Pancreas (tissue), 10 donors: ENCODE measurements at places on chromosomes 4 and X. TPM values are rescaled to one million over a fixed set of nuclear protein-coding genes. Genes with fewer than 3 reads are reported as not detected.

The IL1RAPL1 gene
- total RNA-seq = 0.09 TPM

The PDCL2 gene
- not detected for total RNA-seq

The RENBP gene
- total RNA-seq = 1.1 TPM

The PACRGL gene
- 4.7 TPM for total RNA-seq

The HELT gene
- total RNA-seq = not detected

The GLUD2 gene
- total RNA-seq = 1.1 TPM

The DCAF8L2 gene
- total RNA-seq = not detected

The CLNK gene
- not detected for total RNA-seq

The NAT8L gene
- 3.3 TPM for total RNA-seq

The NXF2 gene
- total RNA-seq = not detected

The VEGFD gene
- total RNA-seq = 0.24 TPM

The ZFYVE28 gene
- 7.5 TPM for total RNA-seq

The AKAP14 gene
- total RNA-seq = not detected

The CFAP97 gene
- 11.8 TPM for total RNA-seq

The SATL1 gene
- total RNA-seq = not detected

The SPATA4 gene
- not detected for total RNA-seq

The IGFBP7 gene
- 92.0 TPM for total RNA-seq

The RGN gene
- 11.2 TPM for total RNA-seq

The UGT2A1 gene
- total RNA-seq = not detected

The CXCL10 gene
- total RNA-seq = 1.7 TPM

The BBS12 gene
- total RNA-seq = 1.6 TPM
